Cerebellar cortex (tissue), 1 donor: ENCODE measurements at places on chromosomes 7 and 10.

GRCh38 chr10:99279626-99280111 lies 44.0 kb upstream of the HPSE2 start:
- DNase-seq = no peak

DNA sequence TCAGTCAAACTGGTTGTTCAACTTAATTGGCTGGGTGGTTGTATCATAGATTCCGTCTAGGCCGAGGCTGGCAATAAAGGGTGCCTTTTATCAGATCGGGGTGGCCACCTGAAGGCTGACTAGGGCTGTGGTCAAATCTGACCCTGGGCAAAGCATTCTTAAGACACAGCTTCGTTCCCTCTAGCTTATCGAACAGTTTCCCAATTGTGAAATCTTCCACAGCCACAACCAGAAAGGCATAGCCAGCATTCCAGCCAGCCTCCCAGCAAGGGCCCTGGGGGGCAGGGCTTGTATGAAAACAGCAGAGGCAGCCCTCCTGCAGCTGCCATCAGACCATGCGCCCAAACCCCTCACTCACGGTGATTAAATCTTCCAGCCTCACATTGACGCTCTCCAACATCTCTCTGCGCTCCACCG lies 42.5 kb upstream of the TMEM213 start:
- DNase-seq = no peak

DNA sequence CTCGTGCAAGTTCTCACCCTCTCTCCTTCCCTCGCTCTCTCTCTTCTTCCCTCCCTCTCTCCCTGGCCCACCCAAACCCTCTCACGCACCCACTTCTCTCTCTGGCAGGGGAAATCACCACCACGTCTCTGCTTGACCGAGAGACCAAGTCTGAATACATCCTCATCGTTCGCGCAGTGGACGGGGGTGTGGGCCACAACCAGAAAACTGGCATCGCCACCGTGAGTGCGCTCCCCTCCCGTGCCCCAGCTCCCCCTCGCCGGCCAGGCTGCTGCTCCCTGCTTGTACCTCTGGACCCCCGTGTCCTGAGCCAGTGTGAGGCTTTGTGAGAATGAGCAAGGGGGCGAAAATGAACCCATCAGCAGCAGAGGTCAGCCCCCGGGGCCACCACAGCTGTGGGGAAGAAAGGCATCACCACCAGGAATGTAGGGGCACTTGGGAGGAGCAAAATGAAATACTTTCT lies 25.5 kb downstream of the C10orf105 start:
- DNase-seq = no peak

DNA sequence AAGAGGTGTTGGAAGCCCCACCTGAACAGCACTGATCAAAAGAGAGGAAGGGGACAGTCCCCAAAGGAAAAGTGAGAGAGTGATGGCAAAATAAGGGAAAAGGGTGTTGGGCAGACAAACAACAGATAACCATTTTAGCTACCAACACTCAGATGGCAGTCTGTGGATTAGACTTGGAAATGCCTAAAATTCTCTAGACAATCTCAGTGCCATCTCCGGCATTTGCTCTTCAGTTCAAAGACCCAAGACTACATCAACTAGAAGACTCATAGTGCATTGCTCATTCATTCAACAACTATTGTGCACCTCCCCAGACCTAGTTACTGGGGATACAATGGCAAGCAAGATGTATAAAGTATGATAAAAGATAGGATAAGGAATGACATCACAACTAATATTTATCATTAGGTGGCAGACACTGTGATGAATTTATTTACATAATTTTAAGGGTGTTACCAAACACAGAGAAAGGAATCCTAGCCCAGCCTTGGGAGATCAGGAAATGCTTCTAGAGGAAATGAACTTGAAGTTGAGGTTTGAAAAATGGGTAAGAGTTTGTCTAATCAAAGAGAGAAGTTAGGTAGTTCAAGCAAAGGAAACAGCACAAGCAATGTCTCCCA lies 109.3 kb upstream of the ARID5B start:
- DNase-seq = no peak

DNA sequence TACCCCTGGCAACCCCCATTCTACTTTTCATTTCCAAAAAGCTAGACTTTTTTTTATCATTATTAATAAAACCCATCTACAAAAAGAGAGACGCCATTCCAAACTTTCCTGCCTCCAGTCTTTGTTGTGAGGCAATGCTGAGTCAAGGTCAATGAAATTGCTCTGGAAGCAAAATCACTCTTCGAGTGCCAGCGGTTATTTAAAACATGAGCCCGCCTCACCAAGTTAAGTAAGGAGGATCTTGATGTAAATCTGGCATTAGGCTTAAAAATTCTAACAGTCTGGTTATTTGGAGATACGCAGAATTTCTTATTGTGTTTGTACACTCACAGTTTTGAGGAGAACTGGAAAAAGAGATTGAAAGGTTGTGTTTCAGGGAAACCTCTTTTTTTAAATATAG lies 1196.3 kb downstream of the TYW1 start:
- no peak for DNase-seq

DNA sequence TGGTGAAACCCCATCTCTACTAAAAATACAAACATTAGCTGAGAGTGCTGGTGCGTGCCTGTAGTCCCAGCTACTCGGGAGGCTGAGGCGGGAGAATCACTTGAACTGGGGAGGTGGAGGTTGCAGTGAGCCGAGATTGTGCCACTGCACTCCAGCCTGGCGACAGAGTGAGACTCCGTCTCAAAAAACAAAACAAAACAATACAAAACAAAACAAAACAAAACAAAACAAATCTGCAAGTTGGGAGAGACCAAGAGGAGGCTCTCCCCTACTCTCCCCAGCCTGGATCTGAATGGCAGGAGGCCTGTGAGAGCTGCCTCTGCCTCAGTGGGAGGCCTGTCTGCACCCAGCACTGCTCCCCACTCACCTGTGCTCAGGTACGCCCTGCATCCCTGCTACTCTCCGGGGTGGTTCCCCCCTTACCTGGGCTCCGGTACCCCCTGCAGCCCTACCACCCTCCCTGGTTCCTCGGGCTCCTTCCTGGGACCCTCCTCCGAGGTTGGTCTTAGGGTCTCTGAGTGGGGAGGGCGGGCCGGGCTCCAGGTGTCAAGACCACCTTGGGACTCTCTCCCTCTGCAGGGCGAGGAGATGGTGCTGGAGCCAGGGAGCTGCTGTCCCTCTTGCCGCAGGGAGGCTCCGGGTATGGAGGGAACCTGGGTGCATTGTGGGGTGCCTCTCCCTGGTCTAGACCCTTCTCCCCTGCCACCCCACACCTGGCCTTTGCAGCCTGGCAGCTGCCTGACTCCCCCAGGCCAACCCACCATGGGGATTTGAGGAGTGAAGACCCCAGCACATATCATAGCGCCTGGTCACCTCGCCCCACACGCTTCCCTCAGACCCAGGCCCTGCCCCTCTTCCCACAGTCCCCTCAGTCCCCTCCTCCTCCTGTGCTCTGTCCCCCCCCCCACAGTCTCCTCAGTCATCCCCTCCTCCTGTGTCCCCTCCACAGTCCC lies 9.5 kb upstream of the ZNF862 start:
- no peak for DNase-seq

DNA sequence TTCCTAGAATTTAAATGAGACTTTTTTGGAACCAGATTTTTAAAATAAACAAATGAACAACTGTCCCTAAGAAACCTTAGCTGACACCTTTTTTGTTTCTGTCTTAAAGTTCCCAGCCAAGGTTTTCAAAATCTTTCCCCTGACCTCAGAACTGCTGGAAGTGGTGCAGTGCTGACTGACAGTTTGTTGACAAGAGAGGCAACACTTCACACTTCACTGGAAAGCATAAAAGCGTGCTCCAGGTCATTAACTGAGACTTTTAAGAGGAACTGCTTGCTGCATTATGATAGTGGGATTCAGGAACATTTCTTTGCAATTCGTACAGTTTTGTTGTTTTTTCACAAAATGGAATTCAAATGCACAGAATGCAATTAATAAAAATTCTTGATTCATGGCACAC lies 36.2 kb downstream of the SYPL1 start:
- no peak for DNase-seq

DNA sequence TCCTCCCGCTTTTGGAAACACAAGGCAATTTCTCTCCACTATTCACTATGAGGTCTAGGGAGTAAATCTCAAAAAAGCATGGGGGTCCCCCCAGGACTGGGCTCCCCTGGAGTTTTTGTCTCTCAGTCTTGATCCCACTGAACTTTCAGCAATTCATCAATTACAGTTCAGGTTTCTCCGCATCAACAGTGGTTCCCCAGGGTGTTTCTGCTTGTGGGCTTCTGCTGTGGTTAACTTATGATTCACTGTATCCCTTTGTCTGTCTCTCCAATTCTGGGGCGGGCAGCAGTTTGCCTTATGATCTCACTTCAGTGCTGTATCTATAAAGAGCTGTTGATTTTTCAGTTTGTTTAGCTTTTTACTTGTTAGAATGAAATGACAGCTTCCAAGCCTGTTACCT lies 142.6 kb upstream of the CDC14C start:
- DNase-seq = no peak

DNA sequence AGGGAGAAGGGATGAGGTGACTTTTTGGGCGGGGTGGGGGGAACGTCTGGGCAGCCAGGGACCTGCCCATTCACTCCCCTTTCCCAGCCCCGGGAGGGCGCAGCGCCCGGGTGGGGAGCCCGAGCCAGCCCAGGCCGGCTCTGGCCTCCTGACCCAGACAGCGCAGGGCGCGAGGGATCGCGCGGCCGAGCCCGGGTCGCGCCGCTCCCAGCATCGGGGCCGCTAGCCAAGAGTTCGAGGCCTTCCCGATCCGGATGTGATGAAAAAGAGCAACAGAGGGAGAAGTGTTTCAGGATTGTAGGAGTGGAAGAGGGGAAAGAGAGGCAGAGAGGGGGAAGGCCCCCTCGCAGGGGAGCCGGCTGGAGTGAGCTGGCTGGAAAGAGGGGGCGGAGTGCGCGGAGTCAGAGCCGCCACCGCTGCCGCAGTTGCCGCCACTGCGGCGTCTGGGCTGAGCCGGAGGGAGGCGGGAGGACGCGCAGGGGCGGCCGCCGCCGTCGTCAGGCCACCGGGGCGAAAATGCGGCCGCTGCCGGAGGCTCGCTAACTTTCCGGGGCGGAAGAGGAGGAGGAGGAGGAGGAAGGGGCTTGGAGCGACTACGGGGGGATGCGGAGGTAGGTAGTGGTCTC lies at the start of gene MDFIC:
Gene MDFIC (plus strand): TSS at position 69 of the 626 bp plus-strand sequence. CDS start 940 bp downstream, outside the sequence.
- DNase-seq = no peak

DNA sequence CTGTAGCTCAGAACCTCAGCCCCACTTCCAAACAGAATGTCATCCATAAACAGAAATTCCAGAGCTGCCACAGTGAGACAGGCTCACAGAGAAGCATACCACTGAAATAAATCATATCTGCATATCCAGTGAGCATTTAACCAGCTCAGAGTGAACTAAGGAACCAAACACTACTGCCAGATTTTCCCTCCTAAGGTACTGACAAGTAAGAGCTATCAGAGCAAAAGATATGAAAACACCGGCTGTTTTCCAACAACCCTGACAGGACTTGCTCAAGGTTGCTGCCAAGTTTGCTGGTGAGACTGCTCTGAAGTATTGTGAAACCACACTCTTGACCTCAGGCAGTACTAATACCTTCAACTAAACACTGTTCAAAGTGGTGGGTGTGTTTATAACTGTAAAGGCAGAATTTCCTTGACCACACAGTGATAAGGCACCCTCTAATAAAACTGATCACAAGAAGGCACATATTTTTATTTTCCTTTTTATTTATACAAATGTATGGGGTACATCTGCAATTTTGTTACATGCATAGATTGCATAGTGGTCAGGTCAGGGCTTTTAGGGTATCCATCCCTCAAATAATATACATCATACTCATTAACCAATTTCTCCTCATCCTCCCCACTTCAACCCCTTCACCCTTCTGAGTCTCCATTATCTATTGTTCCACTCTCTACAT lies 18.3 kb downstream of the SGMS1 start:
- peak; percentile 25 for DNase-seq

- no peak for DNase-seq
These were observed 5.3 kb upstream of the COMMD3 start for GRCh38 chr10:22310928-22311327.

GRCh38 chr10:78209970-78210369 lies 176.3 kb downstream of the RPS24 start:
- no peak for DNase-seq

DNA sequence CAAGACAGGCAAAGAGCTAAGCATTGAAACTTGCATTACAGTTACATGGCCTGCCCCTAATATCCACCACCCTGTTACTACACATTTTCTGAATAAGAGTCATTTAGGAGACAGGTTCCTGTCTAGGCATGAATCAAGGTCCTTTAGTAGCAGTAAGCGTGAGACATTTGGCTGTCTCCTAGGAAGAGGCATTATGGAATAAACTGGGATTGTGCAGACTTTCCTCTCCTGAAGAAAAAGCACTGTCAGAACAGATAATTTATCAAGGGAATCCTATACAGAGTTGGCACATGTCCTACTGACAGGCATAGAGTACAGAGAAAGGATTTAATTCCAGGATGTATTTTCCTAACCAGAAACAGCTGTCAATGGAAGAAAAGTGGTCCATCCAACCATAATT lies 111.9 kb downstream of the INHBA start:
- DNase-seq = no peak

GRCh38 chr10:102120991-102121738 lies 997 bp upstream of the LDB1 start:
- peak; percentile 94 for DNase-seq

GRCh38 chr10:113920875-113921274 lies 66.4 kb downstream of the NHLRC2 start:
- no peak for DNase-seq

DNA sequence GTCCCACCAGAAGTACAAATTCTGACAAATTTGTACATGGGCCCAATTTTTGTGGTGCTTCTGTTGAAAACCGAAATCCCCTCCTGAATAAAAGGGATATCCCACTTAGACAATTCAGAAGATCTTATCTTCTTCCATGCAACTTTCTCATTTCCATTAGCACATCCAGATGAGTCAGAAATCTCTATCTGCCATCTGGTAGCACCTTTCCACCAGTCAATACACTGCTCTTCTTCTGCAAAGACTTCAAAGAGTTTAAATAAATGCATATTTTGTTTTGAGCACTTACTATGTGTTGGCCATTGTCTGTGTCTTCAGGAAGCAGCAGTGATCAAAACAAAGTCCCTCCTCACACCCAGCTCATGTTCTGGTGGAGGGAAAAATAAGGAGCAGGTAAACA lies 12.7 kb upstream of the KLF6 start:
- DNase-seq = no peak

GRCh38 chr7:77674878-77675277 lies 21.4 kb upstream of the RSBN1L start:
- DNase-seq = no peak

DNA sequence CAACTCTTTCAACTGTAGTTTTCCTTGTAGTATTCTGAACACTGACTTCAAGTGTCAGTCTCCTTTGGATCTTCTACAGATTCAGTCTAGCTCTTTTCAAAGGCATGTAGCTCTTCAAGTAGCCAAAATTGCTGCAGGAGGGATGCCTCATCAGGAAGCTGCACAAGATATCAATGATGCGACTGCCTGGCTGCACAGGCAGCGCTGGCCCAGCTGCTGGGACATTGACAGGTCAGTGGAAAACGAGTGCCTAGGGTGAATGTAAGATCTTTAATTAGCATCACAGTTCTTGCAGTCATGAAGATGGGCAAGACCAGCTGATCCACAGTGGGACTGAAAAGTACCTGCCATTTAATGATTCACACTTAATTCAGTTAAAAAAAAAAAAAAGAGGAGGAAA lies 167.6 kb downstream of the ANK3 start:
- no peak for DNase-seq

- DNase-seq = no peak
These were observed 1.6 kb upstream of the PON2 start for GRCh38 chr7:95436407-95436806.

GRCh38 chr10:118259288-118259906 lies 82.7 kb downstream of the FAM204A start:
- DNase-seq = peak; percentile 26
